ENCODE measurements at places on chromosomes 5 and 9. TPM values are rescaled to one million over a fixed set of nuclear protein-coding genes. Genes with fewer than 3 reads are reported as not detected.

NR5A1 gene
- total RNA-seq = not detected

MEIKIN gene
- not detected for total RNA-seq

OGN gene
- not detected for total RNA-seq

GABRA1 gene
- total RNA-seq = not detected
